Femur (tissue), 1 donor: ENCODE measurements at places on chromosomes 7 and 10.

GRCh38 chr10:35355971-35356724, 19.8 kb downstream of the CCNY start:
- no peak for DNase-seq

- DNase-seq = no peak
Measured at GRCh38 chr10:110775020-110775375, 96.7 kb upstream of the PDCD4 start.

DNA sequence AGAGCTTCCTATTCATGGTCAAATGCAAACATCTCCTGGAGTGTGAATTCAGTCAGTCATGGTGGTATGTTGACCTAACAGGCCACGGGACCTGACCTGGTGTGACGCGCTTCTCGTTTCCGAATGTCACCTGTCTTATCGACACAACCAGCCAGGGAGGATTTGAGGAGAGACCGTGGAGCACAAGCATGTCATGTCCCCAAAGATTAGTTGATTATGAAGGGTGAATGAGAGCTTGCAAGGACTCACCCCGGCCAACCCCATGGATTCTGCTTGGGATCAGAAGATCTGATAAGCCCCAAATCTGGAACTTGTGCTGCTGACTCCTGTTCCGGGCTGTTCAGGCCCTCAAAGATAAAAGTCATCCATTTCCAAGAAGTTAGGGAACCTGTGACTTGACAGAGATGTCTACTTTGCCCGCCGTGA, 10.5 kb downstream of the ADRA2A start:
- DNase-seq = no peak

- DNase-seq = no peak
Measured at GRCh38 chr7:16066805-16067459, 354.4 kb downstream of the CRPPA start.

- peak; percentile 56 for DNase-seq
Measured at GRCh38 chr7:130063036-130063435, 7.3 kb upstream of the KLHDC10 start.

DNA sequence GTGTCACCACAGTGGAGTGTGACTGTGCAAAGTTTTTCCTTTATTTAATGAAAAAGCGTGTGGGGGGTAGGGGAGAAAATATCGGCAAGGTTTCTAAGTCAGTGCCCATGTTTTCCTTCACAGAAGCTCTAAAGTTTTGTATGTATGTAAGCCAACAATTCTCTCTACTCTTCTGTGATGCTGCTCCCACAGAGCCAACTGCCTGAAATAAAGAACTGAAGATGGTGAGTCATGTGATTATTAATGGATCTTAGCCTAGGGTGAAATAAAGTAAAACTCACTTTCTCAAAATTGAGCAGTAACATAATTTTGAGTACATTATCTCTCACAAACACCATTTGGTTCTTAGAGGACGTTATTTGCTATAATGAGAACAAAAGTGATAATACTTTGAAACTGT, 143.7 kb downstream of the ELMO1 start:
- no peak for DNase-seq

GRCh38 chr10:109205929-109206585, 717.3 kb downstream of the XPNPEP1 start:
- no peak for DNase-seq

DNA sequence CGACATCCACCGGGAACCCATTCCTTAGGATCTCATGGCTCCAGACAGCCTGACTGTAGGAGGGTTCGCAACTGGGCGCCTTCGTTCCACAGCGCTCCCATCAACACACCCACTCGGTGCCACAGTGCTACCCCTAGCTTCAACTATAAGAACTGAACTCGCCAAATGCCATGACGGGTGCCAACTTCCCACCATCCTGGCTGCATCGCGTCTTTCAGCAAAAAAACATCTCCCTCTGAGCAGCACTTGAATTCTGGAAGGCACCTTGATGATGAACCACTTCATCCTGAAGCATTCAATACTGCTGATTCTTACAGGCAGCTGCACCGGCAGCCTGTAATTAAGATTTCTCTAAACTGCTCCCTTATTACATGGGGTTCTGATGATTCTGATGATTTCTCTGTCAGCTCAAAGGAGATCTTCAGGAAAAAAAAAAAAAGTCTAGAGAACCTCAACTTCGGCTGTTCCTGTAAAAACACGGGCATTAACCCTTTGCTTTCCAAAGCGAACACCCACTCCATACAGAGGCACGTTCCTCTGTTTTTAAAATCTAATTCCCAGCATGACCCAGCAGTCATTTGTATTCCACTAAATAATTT, 1.3 kb downstream of the CYTH3 start:
- peak; percentile 74 for DNase-seq

GRCh38 chr7:86991771-86992191, 67.7 kb downstream of the ELAPOR2 start:
- no peak for DNase-seq

GRCh38 chr10:71608819-71609768, 110.5 kb downstream of the C10orf105 start:
- DNase-seq = peak; percentile 87

DNA sequence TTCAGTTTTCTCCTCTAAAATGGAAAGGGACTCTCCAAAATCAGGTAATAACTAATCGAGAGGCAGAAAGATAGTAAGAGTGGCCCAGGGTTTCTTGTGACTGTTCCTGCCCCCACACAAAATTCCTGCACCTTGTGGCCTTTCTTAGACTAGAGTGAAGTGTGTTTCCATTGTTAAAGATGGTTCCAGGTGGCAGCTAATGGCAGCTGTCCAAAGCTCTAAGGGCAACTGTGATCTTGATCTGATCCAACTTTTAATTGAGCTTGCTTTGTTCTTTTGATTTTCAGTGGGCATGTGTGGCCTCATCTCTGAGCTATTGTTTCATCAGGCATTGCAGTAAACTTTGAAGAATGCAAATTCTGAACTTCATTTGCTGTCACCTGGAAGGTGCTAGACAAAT, 19.4 kb downstream of the ACSL5 start:
- DNase-seq = no peak

GRCh38 chr10:44993922-44994751, 6.6 kb upstream of the ZNF22 start:
- no peak for DNase-seq

DNA sequence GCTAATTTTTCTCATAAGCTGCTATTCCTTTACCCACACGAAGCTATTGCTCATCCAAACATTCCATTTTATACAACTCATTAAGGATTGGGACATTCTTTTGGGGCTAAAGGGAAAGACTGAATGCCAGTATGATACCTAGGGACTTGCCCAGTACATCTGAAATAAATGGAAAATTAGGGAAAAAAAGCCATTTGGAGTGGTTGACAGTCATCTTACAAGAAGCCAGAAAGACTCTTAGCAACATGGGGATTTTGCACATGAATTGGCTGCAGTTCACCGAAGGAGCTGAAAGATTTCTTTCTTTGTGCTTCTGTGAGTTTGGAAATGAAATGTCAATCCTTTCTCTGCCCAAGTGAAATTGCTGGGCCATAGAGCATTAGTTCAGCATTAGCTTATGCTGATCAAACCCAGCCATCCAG, 43.3 kb upstream of the MTURN start:
- no peak for DNase-seq

GRCh38 chr10:29714096-29714874, 79.5 kb upstream of the SVIL start:
- no peak for DNase-seq

- DNase-seq = no peak
Measured at GRCh38 chr7:106820321-106821217, 44.5 kb upstream of the PIK3CG start.

DNA sequence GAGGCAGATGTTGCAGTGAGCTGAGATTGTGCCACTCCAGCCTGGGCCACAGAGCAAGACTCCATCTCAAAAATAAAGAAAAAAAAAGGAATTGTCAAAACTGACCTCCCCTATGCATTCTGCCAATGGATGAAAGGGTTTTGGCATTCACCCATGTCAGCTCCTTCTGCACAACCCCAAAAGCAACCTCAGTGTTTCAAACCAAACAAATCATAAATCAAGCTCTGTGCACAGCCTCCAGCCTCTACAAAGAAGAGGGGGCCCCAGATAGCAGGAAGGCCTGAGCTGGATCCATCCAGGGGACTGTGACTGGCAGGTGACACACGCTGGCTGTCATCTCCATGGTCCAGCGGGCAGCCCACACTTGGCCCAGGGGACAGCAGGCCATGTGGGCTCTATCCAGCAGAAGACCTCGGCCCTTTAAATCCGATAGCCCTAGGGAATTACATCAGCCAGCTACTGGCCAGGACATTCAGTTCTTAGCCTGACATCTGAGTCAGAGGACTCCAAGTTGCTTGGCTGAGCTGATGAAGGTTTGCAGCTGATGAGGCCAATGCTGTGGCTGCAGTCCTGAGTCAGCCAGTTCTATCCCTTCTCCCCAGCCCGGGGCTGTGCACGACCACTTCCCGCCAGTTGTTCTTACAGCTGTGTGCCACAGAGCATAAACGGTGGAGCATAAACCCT, 52.0 kb upstream of the FIGNL1 start:
- DNase-seq = peak; percentile 68

GRCh38 chr10:33719005-33719703, 384.7 kb upstream of the NRP1 start:
- DNase-seq = no peak

GRCh38 chr10:131743190-131744151, 157.3 kb upstream of the PPP2R2D start:
- peak; percentile 88 for DNase-seq

GRCh38 chr7:85516675-85517074, 329.8 kb upstream of the SEMA3D start:
- DNase-seq = no peak

DNA sequence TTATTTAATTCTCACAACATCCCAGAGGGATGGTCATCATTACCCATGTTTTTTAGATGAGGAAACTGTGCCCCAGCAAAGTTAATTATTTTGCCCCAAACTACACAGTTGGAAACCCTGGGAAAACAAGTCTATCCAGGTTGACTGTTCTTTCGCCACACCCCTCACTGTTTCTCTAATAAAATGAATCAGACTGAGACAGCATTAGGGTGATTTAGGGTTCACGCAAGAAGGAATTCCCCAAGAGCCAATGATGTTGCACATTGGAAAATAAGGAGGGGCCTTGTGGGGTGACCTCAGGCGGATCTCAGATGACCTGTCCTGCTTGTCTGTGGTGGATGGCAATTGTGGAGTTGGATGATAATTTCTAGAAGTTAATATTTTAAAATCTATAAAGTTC, 135.7 kb upstream of the TBX20 start:
- no peak for DNase-seq

DNA sequence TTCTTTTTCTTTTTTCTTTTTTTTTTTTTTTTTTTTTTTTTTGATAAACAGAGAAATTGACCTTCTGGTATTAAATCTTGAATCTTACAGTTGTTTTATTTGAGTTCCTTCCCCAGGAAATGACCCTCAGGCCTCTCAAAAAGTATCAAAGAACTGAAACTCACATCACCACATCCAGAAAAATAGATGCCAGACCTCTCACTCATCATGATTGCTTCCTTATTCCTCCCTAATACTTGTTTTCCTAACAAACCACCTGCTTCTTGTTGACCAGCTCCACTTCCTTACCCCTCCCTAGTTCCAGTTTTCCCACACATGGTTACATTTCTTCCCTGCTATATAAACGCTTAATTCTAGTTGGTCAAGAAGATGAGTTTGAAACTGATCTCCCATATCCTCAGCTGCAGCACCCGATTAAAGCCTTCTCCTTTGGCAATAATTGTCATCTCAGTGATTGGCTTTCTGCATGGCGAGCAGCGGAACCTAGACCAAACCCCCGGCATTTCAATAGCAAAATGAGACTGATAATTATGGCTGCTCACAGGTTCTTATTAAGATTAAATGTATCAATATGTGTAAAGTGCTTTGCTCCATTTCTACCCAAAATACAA, 681.1 kb upstream of the AUTS2 start:
- DNase-seq = no peak

- DNase-seq = no peak
Measured at GRCh38 chr7:100400656-100401055, 27.4 kb downstream of the PILRA start.

- no peak for DNase-seq
Measured at GRCh38 chr7:826230-826917, 5.9 kb upstream of the SUN1 start.

GRCh38 chr10:3740157-3740871, 44.7 kb downstream of the KLF6 start:
- no peak for DNase-seq

- DNase-seq = no peak
Measured at GRCh38 chr10:13518076-13518692, 10.6 kb downstream of the BEND7 start.

DNA sequence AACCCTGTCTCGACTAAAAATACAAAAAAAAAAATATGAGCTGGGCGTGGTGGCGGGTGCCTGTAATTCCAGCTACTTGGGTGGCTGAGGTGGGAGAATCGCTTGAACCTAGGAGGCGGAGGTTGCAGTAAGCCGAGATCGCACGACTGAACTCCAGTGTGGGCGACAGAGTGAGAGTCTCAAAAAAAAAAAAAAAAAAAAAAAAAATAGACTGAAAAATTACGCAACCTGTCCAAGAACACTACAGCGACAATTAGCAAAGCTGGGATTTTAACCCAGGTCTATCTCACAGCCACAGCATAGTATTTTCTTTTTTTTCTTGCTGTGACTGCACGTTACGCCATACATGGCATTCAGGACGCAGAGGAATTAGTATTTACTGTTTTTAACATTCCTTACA, 1.1 kb upstream of the RABGEF1 start:
- DNase-seq = no peak

DNA sequence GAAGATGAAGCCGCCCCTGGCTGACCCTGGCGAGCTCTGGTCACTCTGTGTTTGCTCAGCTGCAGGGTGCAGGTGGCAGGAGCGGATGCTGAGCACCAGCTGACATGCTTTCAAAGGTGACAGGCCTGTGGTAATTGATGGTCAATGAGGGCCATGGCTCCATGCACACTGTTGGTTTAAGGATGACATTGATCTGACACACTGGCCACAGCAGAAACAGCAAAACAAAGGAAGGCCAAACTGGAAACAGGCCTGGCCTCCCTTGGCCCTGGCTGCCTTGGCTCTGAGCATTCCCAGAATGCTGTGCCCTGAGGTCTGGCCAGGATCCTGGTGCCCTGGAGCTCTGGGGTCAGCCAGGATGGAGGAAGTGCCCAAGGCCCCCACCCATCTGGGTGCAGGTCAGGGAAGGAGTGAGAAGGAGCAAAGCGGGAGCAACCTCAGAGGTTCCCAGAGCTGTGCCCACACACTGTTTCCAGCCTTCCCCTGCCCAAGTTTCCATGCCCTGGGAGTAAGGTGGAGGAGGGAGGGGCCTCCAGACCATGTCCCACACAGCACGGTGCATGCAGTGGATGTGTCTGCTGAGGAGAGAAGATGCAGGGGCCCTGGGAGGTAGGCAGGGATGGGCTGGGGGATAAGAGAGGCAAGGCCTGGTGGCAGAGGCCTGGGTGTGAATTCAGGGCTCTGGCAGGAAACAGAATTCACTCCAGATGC, 302.2 kb downstream of the RPS24 start:
- DNase-seq = peak; percentile 36
